ENCODE measurements at places on chromosomes 1 and 21. TPM values are rescaled to one million over a fixed set of nuclear protein-coding genes. Genes with fewer than 3 reads are reported as not detected.

The LCE3D gene
- not detected for total RNA-seq

The NES gene
- total RNA-seq, result 699 TPM

The ASTN1 gene
- 0.59 TPM for total RNA-seq

The ZNF496 gene
- 17.3 TPM for total RNA-seq

The ZSWIM5 gene
- 1.5 TPM for total RNA-seq

The TNN gene
- total RNA-seq, result not detected

The ZMYND12 gene
- total RNA-seq, result 1.6 TPM

The OR2L13 gene
- not detected for total RNA-seq

The KRTAP12-2 gene
- not detected for total RNA-seq

The STIL gene
- total RNA-seq, result 0.48 TPM

The S100A7 gene
- total RNA-seq, result not detected

The LRRC8B gene
- 4.5 TPM for total RNA-seq

The OLFM3 gene
- not detected for total RNA-seq

The PCSK9 gene
- total RNA-seq, result not detected

The SYT14 gene
- 0.03 TPM for total RNA-seq

The NEXN gene
- total RNA-seq, result 532 TPM

The LIN9 gene
- 13.1 TPM for total RNA-seq

The ANGPTL3 gene
- not detected for total RNA-seq

The TEX38 gene
- total RNA-seq, result 0.24 TPM

The RXFP4 gene
- not detected for total RNA-seq

The PLA2G2C gene
- total RNA-seq, result not detected
